ENCODE measurements at places on chromosomes 16 and 17. TPM values are rescaled to one million over a fixed set of nuclear protein-coding genes. Genes with fewer than 3 reads are reported as not detected.
A peak's percentile ranks its signal among the peaks of the same experiment; 100 is the strongest.

GRCh38 chr17:63140255-63140654 lies 174.2 kb downstream of the TANC2 start:
- DNase-seq, result no peak
- H3K27me3 ChIP-seq, result no peaks in the 10 kb centered on the region
- peaks cover 17% of the 10 kb centered on the region for H3K36me3 ChIP-seq
- peak overlapping the region; percentile 33 for H3K27ac ChIP-seq

- H3K36me3 ChIP-seq, result no peaks in the 10 kb centered on the region
- peak overlapping the region; percentile 18 for H3K27ac ChIP-seq
Measured at GRCh38 chr16:69286941-69287713, 24.0 kb upstream of the VPS4A start.

GRCh38 chr16:24745791-24746190 lies 16.3 kb downstream of the TNRC6A start:
- H3K36me3 ChIP-seq, result peaks cover 24% of the 10 kb centered on the region
- no peaks in the 10 kb centered on the region for H3K27me3 ChIP-seq
- peaks cover 67% of the 10 kb centered on the region for H3K4me1 ChIP-seq
- H3K4me3 ChIP-seq, result no peak overlapping the region

DNA sequence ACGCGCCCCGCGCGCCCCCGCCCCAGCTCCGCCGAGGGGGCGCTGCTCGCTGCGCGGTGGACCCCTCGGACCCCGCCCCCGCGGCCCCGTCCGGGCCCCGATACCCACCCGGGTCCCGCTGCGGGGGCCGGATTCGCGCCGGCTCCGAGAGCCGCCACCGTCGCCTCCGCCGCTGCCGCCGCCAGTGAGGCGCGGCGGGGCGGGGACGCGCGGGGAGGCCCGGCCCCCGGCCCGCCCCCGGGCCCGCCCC lies at the start of gene TBC1D16:
TSS of gene TBC1D16 (minus strand) at position 186 of the 250 bp plus-strand sequence. CDS start 22,325 bp downstream, outside the sequence.
- H3K27ac ChIP-seq, result peak within 1 kb of the TSS; percentile 94
- peaks cover 1% of the 10 kb centered on the region for H3K27me3 ChIP-seq
- peak within 1 kb of the TSS; percentile 97 for H3K4me3 ChIP-seq
- H3K4me1 ChIP-seq, result peaks cover 21% of the 10 kb centered on the region
- DNase-seq, result no peak
- no peaks in the 10 kb centered on the region for H3K36me3 ChIP-seq

GRCh38 chr16:48353565-48354163 lies 31.5 kb downstream of the SIAH1 start:
- no peak overlapping the region for H3K4me3 ChIP-seq
- H3K36me3 ChIP-seq, result peaks cover 18% of the 10 kb centered on the region
- peak overlapping the region; percentile 70 for H3K27ac ChIP-seq

DNA sequence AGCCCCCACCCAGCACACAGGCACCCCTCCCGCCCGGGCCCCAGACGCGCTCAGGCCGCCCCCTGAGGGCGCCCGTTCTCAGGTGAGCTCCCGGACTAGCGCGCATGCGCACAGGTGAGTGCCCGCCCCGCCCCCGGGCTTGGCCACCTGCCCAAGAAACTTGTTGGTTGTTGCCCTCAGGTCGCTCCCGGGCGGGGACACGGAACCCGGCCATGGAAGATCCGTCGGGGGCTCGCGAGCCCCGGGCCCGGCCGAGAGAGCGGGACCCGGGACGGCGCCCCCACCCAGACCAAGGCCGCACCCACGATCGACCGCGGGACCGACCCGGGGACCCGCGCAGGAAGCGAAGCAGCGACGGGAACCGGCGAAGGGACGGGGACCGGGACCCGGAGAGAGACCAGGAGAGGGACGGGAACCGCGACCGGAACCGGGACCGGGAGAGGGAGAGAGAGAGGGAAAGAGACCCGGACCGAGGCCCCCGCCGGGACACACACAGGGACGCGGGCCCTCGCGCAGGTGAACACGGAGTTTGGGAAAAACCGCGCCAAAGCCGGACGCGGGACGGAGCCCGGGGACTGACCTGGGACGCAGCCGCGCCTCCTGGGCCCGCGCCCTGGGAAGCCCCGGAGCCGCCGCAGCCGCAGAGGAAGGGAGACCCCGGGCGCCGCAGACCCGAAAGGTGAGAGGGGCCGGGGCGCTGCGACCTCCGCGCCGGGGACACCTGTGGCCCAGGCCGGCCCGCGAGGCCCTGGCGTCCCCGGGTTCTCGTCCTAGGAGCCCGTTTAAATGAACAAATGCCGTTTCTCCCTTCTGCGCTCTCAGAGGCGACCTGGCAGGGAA lies at the start of gene MARVELD3:
TSS of gene MARVELD3 (plus strand) at position 167 of the 840 bp plus-strand sequence. CDS start at position 213, 46 bp downstream.
- H3K36me3 ChIP-seq, result no peaks in the 10 kb centered on the region
- no peak for DNase-seq
- no peak within 1 kb of the TSS for H3K4me3 ChIP-seq
- no peak within 1 kb of the TSS for H3K27ac ChIP-seq
- no peaks in the 10 kb centered on the region for H3K4me1 ChIP-seq

Gene TMEM100
- total RNA-seq, result not detected

All from HFFc6 (cell line).